Left ventricle myocardium inferior (tissue), 1 donor: ENCODE measurements at places on chromosomes 12 and 14.
A peak's percentile ranks its signal among the peaks of the same experiment; 100 is the strongest.

DNA sequence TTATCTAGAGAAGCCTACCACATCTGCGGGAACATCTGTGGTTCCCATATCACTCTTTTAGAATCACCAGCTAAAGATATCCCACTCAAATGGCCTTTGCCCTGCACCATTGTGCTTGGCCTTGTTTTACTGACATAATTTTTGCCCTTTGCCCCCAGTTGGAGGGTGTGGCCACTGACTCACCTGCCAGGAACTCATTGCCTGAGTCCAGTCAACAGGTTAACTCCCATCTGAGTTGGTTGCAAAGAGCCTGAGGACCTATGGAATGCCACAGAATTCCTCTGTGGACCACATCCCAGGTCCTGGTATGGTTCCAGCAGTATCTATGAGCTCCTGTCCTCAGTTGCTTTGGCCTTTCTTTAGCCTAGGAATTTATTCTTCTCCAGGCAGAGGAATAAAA lies 55.7 kb upstream of the PTGR2 start:
- no peaks in the 10 kb centered on the region for H3K36me3 ChIP-seq
- peaks cover 50% of the 10 kb centered on the region for H3K4me1 ChIP-seq
- H3K27me3 ChIP-seq, result no peaks in the 10 kb centered on the region
- DNase-seq, result no peak
- H3K27ac ChIP-seq, result no peak overlapping the region
- no peak overlapping the region for H3K4me3 ChIP-seq

DNA sequence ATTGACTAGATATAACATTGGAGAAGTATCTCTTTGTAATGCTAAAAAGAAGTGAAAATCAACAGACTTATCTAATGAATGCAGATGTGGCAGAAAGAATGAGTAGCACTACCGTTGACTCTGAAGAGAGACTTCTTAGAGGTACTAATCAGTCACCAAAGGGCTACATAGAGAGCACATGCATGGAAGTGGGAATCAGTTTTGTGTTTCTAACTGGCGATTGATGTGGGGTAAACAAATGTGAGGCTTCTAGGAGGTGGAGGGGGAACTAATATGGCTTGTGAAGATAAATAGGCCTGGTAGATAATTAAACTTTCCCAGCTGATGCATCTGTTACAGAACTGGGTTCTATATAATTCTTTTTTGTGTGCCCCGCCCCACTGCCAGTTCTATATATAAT lies 10.5 kb downstream of the COCH start:
- no peaks in the 10 kb centered on the region for H3K4me1 ChIP-seq
- no peak overlapping the region for H3K4me3 ChIP-seq
- no peak for DNase-seq

DNA sequence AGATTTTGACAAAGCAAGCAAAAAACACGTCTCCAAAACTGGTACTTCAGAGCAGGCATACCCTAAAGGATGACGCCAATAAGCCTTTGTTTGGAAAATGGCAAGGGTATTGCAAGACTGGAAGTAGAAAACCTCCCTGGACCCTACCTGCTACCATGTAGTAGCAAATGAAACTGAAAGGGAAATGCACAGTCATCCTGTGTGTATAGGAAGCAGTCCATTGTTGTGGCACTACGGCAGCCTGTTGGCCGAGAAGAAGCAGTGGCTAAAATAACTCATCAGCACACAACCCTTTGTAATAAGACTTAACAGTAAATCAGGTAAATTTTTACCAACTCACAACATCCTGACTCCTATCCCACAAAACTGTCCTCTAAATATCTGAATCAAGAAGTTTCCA lies 386.4 kb downstream of the RGS6 start:
- H3K27me3 ChIP-seq, result no peaks in the 10 kb centered on the region
- H3K4me1 ChIP-seq, result no peaks in the 10 kb centered on the region
- no peaks in the 10 kb centered on the region for H3K36me3 ChIP-seq
- no peak overlapping the region for H3K4me3 ChIP-seq

GRCh38 chr14:69798339-69798735 lies 1.3 kb upstream of the SLC10A1 start:
- no peak overlapping the region for H3K27ac ChIP-seq
- H3K4me3 ChIP-seq, result no peak overlapping the region
- no peak for DNase-seq
- peaks cover 7% of the 10 kb centered on the region for H3K27me3 ChIP-seq

GRCh38 chr14:24436355-24437019 lies 6.1 kb downstream of the SDR39U1 start:
- H3K4me3 ChIP-seq, result peak overlapping the region; percentile 22
- H3K27me3 ChIP-seq, result no peaks in the 10 kb centered on the region
- DNase-seq, result no peak
- H3K27ac ChIP-seq, result peak overlapping the region; percentile 100
